ENCODE measurements at places on chromosomes 2 and 18.

DNA sequence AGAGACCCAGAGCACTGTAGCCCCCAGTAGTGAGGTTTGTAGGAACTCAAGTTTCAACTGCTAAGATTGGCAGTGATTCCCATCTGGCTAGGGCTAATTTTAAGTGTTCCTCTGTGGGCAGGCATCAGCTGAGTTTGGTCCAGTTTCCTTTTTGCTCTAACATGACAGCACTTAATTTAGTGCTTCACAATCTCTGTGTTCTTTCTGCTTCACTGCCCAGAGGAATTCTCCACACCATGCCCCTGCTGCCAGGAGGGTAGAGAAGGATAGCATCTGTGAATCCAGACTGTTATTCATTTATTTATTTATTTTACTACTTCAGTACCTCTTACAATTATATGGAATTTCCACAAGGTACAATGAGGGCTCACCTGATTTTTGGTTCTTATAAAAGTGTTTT, 549.9 kb upstream of the FSIP2 start:
- peak; percentile 8 for DNase-seq

- no peak for DNase-seq
Observed at GRCh38 chr2:109261906-109262631, 133.1 kb downstream of the SH3RF3 start.

GRCh38 chr2:20235655-20236305, 10.8 kb upstream of the SDC1 start:
- no peak for DNase-seq

DNA sequence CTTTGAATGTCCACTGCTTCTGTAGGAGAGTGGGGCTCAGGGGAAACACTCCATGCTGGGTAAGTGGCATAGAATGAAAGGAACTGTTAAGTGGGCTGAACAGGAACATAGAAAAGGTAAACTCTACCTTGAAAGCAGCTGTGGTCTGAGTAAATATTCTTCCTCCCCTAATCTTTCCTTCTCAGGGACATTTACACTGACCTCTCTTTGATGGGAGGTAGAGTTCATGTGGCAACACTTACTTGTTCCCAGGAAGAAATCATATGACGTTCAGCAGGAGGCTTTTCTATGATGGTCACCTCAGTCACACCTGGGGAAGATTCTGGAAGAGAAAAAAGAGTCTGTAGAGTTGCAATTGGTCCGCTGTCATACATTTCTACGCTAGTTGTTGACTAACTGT, 10.2 kb downstream of the TPGS2 start:
- no peak for DNase-seq

DNA sequence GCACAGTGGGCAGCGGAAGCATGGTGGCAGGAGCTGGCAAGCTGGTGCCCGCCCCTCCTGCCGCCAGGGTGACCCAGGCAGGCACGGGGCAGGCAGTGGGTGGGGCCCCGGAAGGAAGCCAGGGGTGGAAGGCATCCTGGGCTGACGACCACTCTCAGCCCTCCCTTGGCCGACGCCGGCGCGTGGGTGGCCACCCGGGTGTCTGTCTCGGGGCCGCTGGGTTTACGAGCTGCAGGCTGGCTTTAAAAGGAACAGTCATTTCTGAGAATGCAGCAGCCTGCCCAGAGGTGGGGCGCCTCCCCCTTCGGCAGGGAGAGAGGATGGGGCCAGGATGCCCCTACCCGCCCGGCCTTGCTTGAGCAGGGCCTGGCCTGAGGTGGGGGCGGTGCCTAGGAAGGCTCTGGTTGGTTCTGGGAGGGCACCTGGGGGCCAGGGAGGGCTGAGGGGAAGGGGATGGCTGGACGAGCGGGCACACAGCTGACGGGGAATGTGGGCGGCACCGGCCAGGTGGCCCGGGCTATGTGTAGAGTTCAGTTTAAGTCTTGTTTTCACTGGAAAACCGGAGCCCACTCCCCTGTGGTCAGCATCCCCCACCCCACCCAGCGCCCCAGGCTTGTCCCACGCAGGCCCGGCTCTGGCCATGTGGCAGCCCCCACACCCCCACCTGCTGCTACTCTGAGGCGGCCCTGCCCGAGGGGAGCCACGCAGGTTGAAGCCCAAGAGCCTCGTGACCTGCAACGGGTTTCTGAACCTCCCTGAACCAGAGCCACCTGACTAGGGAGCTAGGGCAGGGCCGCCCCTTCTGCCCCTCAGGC, 6.3 kb downstream of the BOK start:
- DNase-seq: no peak

- DNase-seq: no peak
Observed at GRCh38 chr2:149224543-149224942, 105.8 kb upstream of the LYPD6 start.

DNA sequence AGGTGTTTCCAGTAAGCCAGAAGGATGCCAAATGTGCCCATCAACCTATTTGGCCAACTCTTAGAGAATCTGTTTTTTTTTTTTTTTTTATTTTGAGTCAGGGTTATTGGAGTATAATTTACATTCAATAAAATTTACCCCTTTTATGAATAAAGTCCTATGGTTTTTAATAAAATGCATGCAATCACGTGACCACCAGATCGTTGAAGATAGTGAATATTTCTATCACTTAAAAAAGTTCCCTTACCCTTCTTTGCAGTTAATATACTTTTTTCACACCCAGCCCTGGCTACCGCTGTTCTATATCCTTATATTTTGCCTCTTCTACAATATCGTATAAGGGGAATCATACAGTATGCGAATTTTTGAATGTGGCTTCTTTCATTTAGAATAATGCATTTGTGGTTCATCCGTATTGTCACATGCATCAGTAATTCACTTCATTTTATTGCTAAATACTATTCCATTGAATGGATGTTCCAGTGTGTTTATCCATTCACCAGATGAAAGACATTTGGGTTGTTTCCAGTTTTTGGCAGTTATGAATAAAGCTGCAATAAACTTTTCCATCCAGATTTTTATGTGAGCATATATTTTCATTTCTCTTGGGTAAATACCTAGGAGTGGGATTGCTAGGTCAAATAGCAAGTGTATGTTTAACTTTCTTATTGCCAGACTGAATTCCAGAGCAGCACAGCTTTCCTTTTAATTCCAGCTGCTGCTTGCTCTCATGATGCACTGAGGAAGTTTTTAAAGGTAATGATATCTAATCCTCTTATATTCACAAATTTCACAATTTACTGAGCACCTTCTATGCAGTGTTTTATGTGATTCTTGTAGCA, 156.3 kb upstream of the NT5C1B start:
- DNase-seq: no peak

DNA sequence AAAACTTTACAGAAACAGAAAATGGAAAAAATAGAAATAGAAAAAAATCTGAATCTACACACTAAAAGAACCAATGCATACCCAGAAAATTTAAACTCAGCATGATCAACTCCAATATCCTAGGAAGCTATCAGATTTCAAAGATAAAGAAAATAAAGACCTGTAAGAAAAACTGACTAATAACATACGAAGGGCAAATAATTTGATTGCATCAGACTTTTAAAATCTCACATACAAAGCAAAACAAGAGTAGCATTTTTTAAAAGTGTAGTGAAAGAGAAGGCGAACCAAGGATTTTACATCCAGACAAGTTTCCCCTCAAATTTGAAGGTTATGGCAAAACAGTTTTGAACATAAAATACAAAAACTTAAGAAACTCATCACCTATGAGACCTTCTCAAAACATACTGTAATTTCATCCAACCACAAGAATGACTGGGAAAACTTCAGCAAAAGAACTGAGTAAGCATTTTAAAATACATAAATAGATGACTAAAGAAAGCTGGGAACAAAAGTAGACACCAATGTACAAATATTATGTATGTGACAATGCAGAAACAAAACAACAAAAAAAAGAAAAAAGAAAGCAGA, 54.8 kb downstream of the NBAS start:
- DNase-seq: no peak

DNA sequence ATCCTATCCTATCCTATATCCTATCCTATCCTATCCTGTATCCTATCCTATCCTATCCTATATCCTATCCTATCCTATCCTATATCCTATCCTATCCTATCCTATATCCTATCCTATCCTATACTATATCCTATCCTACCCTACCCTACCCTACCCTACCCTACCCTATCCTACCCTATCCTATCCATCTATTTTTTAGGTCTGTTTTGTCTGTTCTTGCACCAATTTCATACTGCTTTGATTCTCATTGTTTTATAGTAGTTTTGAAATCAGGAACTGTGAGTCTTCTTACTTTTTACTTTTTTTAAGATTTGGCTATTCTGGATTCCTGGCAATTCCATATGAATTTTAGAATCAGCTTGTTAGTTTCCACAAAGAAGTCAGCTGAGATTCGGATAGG, 118.5 kb downstream of the TGFA start:
- DNase-seq: no peak

- DNase-seq: no peak
Observed at GRCh38 chr2:5111581-5111980, 580.6 kb upstream of the SOX11 start.

GRCh38 chr2:22520369-22521288, 864.4 kb upstream of the KLHL29 start:
- DNase-seq: no peak

DNA sequence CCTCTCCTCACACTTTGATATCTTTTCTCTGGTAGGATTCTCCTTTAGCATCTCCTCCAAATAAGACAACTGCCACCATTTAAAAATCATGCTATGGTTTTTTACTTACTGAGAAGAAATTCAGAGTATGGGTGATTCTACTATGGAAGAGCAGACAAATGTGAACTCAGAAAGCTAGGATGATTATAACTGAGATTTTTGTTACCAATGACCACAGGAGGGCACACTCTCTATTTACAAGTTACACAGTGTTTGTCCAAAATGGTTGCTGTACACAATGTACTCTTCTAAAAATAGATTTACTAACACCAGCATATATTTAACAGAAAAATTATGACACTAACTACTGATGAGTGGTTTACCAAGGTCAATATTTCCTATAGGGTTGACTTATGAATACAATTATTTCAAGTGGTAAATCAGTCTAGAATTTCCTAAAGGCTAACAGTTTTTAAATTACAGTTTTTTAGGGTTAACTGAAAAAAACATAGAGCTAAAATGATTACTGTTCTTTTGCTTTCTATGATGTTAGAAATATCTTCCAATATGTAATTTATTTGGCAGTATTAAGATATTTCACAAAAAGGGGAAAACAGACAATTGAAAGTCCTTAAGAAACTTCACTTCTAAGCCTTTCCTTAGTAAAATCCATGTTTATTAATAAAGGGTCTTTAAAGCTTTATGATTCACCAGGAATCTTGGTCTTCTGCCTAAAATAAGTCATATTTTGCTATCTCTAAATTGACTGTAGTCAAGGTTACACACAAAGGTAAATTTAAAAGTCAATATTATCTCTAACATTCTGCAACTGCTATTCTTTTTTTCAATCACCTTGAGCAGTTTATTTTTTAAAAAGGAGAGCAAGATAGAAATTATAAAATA, 57.2 kb downstream of the MAP4K3 start:
- DNase-seq: peak; percentile 56

All from H4 (cell line).